Osteoblast (primary cell): ENCODE measurements at places on chromosomes 2 and 18. TPM values are rescaled to one million over a fixed set of nuclear protein-coding genes. Genes with fewer than 3 reads are reported as not detected.
A peak's percentile ranks its signal among the peaks of the same experiment; 100 is the strongest.

The RAX gene
- not detected in 2 replicates for total RNA-seq

The PLEK gene
- 0.36 TPM in 1 of 2 replicates, not detected in the other for total RNA-seq

The APOB gene
- total RNA-seq = under 0.01 TPM in 2 replicates

The DNAH7 gene
- 2.5 and 2.9 TPM in 2 replicates for total RNA-seq

The ZNF385B gene
- 0.29 and 1.1 TPM in 2 replicates for total RNA-seq

- DNase-seq = no peak
These were observed 89.2 kb downstream of the ZBTB7C start for GRCh38 chr18:48319801-48320638.

GRCh38 chr2:27832396-27832795 is 57.8 kb downstream of the RBKS start:
- peak; percentile 78 for DNase-seq

The MYCN gene
- not detected in 2 replicates for total RNA-seq

GRCh38 chr18:11008505-11008904 is 140.9 kb downstream of the PIEZO2 start:
- DNase-seq = no peak

- no peak for DNase-seq
These were observed 6.9 kb upstream of the BOK start for GRCh38 chr2:241551599-241551997.

- no peak for DNase-seq
These were observed 484.1 kb downstream of the FBXO15 start for GRCh38 chr18:73663581-73663980.

- peak; percentile 93 for DNase-seq
These were observed 251.9 kb downstream of the TTC32 start for GRCh38 chr2:19649785-19650380.

The ARHGEF4 gene
- total RNA-seq = 3.6 and 7.7 TPM in 2 replicates

DNA sequence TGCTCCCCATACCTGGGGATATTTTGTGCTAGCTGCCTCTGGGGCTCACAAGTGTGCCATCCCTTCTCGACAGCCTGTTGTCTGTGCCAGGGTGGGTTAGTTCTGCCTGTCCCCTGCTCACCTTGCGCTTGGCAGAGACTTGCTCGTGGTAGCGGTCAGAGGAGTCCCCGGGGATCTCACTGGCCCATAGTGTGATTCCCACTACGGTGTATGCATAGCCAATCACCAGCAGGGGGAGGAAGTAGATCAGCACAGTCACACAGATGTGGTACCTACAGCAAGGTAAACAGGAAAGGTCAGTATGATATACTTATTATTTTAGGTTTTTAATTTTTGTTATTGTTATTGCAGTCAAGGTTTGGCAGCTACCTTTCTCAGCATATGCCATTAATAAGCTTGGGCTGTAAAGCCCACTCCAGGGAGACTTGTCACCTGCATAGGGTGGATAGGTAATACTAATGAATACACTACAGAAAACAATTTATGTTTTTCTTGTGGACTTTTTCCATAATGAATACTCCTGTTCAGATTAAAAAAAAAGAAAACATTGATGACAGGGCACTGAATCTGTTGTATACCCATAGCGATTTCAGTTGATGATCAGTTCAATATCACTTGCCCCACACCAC is 95.2 kb downstream of the POLE4 start:
- DNase-seq = peak; percentile 88

- no peak for DNase-seq
These were observed 30.4 kb downstream of the EPAS1 start for GRCh38 chr2:46327627-46328026.

- peak; percentile 76 for DNase-seq
These were observed 56.8 kb downstream of the ATF2 start for GRCh38 chr2:175111200-175111657.

The RTP5 gene
- total RNA-seq = not detected in 2 replicates

- no peak for DNase-seq
These were observed 85.8 kb downstream of the CLHC1 start for GRCh38 chr2:55146263-55146662.

DNA sequence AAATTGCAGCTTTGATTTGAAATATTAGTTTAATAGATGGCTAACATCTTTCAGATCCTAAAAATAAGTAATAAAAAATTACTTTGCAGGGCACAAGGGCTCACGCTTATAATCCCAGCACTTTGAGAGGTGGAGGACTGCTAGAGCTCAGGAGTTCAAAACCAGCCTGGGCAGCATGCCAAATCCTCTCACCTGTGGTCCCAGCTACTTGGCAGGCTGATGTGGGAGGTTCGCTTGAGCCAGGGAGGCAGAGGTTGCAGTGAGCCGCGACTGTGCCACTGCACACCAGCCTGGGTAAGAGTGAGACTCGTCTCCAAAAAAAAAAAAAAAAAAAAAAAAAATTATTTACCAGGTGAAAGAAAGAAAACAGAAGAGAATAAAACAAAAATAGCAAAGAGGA is 449.8 kb downstream of the NRXN1 start:
- DNase-seq = no peak

DNA sequence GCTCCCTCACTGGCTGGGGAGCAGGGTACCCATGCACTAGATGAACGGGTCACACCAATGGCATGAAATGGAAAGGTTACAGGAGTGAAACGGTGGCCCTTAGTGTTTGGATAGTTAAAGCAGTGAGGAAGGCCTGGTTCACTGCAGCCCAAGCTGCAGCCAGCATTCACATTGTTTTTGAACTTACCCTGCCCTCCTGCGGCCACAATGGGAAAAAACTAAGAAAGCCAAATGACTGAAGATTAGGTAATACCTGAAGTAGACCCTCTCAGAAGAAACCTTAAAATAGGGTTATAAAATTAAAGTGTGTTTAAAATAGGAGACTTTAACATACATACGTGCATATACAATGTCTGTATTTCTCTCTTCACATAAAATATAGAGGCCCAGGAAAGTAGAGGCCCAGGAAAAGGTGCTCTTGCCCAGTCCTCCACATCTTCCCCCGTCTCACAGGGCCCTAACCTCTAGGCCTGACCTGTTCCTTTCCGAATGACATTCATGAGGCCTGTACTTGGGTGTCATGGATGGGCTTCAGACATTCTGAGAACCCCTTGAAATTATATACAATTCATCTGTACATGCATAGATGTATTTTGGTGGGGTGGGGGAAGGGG is 33.3 kb downstream of the DOK1 start:
- DNase-seq = peak; percentile 85

DNA sequence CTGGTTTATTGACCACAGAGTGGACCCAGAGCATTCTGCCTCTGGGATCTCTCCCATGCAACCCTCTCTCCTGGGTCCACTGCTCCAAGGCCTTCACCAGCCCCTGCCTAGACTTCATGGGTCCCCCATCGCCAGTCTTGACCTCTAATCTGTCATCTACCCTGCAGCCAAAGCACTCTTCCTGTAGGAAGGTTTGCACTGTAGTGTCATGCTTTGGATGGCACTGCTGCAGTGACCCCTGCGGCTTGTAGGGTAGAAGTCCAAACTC is 41.7 kb downstream of the MYO7B start:
- DNase-seq = no peak

DNA sequence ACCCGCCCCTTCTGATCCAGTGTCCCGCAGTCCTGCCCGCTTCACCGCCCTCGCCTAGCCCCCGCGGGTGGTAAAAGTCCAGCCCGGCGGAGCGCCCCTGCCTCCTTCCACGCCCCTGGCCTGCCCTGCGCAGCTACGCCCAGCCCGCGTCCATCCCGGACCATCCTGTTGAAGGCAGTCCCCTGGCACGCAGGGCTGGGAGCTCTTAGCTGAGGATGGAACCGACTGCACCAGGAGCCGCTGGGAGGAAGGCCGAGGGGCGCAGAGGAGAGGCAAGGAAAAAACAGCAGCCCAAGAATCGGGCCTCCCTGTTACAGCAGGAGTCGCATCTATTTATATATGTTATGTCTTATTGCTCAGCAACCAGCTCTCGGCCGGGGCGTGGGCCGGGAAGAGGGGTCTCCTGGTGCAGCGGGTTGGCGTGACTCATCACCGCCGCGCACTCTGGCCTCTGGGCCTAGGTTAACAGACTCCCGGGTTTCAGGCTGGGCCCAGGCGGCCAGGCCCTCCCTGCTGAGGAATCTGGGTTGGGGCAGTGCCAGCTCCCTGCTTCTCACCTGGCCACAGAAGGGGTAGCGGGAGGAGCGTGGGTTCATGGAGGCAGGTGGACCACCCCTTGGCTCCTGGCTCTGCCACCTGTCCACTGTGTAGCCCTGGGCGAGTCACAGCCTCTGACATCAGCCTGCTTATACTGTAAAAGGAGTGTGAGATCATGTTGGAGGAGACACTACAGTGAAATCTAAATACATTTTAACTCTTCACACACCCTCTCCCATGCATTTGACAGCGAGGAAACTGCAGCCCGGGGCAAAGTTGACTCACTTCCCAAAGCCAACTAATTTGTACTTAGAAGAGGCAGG is 13.4 kb upstream of the MAP3K2 start:
- no peak for DNase-seq

- DNase-seq = no peak
These were observed 143.3 kb downstream of the C1D start for GRCh38 chr2:67919490-67919889.

DNA sequence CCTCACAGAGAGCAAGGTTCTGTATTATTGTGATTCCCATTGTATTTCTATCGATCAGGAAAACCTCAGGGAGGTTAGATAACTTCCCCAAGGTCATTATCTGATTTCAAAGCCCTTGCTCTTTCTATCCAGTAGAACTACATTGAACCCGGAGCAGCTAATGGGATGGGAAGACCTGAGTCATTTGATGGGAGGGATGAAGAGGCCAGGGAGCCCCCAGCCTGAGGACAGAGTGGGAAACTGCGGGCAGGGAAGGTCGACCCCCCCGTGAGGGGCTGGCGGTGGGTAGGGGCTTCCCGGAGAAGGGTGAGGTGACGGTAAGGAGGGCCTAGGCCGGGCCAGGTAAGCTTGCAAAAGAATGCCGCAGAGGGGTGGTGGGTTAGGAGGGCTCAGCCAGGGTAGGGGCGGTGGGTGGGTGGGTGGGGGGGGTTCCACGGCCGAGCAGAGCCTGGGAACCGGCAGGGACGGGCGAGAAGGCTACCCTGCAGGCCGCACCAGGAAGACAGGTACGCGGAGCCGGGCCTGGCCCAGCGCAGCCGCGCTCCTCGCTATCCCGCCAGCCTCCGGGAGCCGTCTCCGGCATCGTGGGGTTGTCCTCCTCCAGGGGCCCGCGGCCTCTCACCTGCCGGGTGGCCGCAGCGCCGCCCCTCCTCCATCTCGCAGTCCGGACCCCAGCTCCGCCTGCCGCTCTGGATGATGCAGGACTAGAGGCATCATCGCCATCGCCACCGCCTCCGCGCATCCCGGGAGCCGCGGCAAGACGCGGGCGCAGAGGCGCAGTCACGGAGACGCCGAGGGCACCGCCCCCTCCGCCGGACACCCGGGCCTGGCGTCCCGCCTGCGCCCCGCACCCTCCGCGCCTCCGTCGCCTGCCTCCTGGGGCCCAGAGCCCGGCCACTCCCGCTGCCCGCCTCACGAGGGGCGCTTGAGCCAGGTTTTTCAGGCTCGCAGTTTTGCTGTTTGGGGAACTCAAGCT is at the start of gene GPR75:
GPR75 (minus strand) TSS at position 762 of the 976 bp plus-strand sequence. CDS start 5,211 bp downstream, outside the sequence.
- DNase-seq = peak; percentile 92

- DNase-seq = no peak
These were observed 106.7 kb downstream of the MYO1B start for GRCh38 chr2:191351921-191352320.

GRCh38 chr2:70090706-70091334 is 3.5 kb downstream of the PCBP1 start:
- no peak for DNase-seq

GRCh38 chr2:198371921-198372543 is 567.6 kb downstream of the PLCL1 start:
- DNase-seq = peak; percentile 65

GRCh38 chr2:188497726-188498125 is 206.1 kb downstream of the GULP1 start:
- no peak for DNase-seq

GRCh38 chr2:86790676-86791572 is at the start of gene CD8A:
Gene CD8A, minus strand, starts transcription at chr2:86790913. Its CDS starts 88 bp downstream, at chr2:86790825.
- peak; percentile 89 for DNase-seq

- DNase-seq = no peak
These were observed 20.3 kb downstream of the INO80C start for GRCh38 chr18:35477497-35477896.

GRCh38 chr2:238418999-238419546 is 7.7 kb upstream of the ASB1 start:
- DNase-seq = peak; percentile 62

DNA sequence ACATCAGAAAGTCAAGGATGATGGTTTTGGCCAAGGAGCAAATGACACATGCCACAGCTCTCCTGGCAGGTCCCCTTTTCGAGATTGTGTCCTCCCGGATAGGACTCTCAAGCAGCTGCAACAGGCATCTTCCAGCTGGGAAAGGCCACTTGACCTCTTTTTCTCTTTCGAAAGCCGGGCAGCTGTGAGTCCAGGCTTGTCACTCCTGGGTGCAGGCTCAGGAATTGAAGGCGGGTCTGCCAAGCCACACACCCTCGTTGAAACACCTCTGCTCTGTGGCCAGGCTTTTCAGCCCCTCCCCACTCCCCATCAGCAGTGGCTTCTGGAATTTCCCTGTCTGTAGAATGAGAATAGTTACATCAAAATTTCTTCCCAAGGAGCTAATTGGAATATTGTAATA is 98.0 kb downstream of the CCDC138 start:
- DNase-seq = no peak
